ENCODE measurements at places on chromosomes 2 and 18.

DNA sequence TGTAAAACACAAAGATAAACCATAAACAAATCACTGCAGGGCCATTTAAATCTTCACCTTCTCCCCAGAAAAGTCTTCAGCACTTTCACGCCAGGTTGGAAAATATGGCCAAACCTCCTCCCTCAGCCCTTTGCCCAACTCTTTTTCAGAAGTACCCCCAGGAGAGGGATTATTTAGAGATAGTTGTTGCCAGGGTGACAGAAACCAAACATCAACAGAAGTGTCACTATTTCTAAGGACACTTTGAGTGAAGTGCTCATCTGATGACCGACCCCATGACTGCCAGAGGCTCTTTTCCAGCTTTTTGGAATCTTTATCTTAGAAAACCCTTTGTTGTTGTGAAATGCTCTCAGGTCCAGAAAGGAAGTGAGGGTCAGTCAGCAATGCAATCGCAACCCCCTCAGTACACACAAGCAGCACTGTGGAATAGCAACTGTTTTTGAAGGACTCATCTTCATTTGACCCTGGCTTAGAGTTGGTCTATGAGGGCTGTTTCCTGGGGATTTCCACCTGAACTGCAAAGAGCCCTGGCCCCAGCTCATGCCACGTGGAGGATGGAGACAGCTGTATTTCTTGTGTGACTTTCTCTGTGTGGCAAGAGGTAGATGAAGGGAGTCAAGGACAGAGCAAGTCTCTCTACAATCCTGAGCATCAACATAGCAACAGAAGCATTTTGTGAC, 114.0 kb upstream of the STON1 start:
- no peak for DNase-seq

GRCh38 chr2:105100046-105100840, 62.4 kb downstream of the MRPS9 start:
- no peak for DNase-seq

GRCh38 chr2:190156530-190157212, 94.1 kb upstream of the MSTN start:
- no peak for DNase-seq

DNA sequence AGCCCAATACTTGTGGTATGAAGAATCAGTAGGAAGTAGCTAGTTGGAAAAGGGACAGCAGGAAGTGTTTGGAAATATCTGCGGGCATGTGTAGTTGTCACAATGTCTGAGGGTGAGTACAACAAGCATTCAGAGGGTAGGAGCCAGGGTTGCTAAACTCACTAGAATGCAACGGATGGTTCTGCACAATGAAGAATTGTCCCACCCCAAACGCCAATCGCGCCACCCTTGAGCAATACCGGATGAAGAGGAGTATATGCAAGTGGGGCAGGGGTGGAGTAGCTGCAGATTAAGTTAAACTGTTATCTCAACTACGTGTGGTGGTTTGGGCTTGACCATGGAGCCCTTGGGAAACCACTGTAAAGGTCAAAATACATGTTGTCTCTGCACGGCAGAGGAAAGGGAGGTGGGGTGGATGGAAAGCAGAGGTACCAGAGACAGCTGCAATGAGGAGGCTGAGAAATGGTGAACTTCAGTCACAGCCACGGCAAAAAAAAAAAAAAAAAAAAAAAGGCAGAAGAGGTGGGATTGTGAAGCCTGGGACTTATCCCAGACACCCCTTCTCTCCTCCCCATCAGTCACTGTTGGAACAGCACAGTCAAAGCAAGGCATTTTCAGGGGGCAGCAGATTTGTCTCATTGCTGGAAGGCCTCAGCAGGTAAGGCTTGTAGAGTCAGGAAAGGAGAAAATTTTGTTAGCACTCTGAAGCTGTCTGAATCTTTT, 5.2 kb downstream of the CCL20 start:
- no peak for DNase-seq

GRCh38 chr2:46025676-46026075, 271.5 kb upstream of the EPAS1 start:
- no peak for DNase-seq

- DNase-seq, result peak; percentile 78
These were observed 41.3 kb downstream of the BCL2L11 start for GRCh38 chr2:111161971-111162370.

DNA sequence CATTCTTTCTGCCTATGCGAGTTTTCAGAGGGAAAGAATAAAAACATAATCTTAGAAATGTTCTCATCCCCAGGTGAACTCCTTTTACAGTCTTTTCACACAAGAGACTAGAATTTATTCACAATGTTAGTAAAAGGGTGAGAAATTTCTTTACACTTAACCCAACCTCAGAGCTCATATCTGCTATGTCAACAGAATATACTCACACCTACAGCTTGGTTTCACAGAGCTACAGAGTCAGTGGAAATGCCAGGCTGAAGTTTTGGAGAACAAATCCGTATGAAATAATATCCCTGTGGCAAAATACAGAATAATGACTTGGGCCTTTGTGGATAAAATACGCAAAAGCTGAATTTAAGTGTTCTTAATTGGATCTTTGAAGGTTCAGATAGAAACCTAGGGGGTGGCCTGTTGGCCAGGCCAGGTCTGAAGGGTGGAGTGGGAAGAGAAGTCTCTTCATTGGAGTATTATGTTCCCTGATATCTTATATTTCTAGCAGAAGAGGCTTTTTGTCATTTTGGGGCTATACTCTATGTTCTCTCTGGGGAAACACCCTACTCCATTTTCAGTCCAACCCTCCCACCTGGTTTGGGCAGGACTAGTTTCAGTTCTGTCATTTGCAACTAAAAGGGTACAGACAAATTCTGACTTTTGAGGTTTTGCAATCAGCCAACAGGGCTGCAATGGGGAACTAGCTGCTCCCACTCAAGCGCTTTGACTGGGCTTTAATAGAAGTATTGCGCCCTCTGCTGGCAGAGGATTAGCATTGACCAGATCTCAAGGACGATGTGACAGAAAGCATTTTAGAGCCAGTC, 25.7 kb downstream of the FBXO48 start:
- DNase-seq, result peak; percentile 54

GRCh38 chr18:25133879-25134278, 218.1 kb downstream of the ZNF521 start:
- no peak for DNase-seq
